ENCODE measurements at places on chromosomes 12 and 14.
A peak's percentile ranks its signal among the peaks of the same experiment; 100 is the strongest.

DNA sequence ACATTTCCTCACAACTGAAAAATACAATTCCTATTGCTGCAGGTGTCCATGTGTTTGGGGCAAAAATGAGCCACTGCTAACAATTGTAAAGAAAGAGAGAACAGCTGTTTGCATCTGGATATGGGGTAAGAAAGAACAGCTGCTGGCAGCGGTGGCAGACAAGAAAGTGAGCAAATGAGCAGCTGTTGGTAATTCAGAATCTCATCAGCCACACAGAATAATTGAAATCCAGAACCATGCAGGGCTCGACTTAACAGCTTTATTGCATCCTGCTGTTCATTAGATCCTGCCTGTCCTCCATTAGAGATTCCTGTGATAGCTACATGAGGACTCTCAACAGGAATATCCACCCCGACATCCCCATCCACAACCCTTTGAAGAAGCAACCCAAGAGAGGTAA is 62.5 kb upstream of the TSPAN8 start:
- no peak for DNase-seq

DNA sequence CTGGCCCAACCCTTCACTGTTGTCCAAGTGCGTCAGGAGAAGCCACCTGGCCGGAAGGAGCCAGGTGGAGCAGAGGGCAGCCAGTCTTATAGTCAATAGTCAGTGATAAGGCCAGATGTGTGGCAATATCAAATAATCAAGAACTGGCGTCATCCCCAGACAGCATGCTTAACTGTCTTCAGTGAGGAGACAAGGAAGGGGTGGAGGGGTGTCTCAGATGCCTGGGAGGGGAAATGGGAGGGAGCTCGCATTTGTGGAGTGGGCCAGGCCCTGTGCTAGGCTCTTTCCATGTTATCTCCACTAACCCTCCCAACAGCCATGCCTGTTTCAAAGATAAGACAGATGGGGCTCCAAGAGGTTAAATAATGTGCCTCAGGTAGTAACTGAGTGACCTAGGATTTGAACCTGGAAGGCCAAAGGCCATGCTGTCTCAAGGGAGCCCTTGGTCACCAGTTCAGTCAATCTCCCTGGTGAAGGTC is 48.9 kb upstream of the FOS start:
- DNase-seq = no peak

- no peak for DNase-seq
Observed at GRCh38 chr14:34685819-34686428, 28.5 kb downstream of the CFL2 start.

DNA sequence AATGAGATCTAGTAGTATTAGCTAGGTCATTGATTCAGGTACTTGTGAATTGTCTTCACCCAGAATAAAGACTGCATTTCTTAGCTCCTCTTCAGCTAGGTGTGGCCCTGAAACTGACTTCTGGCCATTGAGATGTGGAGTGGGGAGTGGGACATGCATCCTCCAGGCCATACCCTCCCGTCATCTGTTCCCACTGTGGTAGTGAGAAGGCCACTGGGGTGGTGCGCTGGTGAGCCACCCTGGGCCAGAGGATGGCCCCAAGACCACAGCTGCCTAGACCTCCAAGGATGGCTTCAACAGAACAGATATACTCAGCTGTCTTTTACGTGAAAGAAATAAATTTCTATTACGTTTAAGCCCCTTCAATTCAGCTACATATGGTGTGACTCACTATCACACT is 36.5 kb downstream of the TRIM9 start:
- no peak for DNase-seq

GRCh38 chr14:50082784-50083466 is 33.4 kb downstream of the VCPKMT start:
- DNase-seq = peak; percentile 87

DNA sequence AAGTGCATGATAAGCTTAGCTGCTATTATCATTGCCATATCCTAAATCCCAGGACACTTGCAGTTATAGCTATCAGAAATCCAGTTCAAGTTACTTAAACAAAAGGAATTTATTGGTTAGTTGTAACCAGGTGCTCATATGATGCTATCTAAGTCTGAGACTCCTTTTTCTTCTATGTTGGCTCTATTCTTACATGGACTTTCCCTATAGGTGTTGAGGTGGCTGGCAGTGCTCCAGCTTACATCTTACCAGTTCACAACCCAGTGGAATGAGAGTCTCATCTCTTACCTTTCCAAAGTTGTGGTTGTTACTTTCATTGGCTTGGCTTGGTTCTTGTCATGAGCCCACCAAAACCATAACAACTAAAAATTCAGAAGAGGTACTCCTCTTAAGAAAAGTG is 94.6 kb downstream of the DACT1 start:
- DNase-seq = no peak

DNA sequence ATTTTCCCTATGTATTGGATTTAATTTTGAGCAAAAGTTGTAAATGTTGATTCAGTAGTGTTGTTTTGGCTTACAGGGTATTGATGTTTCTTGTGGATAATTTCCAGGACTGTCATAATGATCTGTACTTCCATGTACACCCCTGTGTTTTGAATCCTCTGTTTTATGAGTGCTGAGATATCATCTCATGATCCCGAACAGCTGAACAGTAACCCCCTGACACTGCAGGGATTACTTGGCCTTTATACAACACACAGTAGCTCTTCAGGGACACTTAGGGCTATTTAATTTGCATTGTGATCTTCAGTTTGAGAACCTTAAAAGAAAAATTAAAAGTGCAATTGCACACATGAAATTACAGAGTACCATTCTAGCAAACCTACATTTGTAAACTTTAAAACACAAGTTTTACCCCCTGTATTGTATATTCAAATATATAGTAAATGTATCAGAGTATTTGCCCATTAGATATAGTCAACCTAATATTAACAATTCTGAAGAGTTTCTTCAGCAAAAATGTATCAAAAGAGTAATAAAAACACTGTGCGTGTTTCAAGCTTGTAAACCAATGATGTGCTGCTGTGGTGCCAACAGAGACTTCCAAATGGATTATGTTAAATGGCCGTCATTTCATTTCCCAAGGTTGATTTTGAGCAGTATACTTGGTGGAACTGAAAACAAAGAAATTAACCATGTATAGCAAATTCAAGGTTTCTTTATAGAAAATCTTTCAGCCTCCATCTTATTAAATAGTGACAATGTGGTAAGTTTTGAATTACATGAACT is 27.9 kb upstream of the MYF6 start:
- no peak for DNase-seq

DNA sequence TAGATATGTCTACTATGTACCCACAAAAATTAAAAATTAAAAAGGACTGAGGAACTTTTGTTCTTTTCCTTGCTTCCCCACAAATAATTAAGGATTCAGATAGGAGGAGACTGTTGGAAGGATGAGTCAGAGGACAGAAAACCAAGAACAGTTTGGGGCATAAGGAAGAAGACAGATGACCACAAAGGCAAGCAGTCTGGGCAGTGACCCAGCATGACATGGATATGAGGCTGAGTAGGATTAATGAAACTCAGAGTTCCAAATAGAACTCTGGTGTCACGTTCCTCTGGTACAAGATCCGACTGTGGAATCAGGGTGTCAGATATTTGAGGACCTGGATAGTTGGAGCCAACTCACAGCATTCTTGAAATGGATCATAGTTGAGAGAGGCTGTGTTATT is 89.3 kb upstream of the SLC38A4 start:
- no peak for DNase-seq

DNA sequence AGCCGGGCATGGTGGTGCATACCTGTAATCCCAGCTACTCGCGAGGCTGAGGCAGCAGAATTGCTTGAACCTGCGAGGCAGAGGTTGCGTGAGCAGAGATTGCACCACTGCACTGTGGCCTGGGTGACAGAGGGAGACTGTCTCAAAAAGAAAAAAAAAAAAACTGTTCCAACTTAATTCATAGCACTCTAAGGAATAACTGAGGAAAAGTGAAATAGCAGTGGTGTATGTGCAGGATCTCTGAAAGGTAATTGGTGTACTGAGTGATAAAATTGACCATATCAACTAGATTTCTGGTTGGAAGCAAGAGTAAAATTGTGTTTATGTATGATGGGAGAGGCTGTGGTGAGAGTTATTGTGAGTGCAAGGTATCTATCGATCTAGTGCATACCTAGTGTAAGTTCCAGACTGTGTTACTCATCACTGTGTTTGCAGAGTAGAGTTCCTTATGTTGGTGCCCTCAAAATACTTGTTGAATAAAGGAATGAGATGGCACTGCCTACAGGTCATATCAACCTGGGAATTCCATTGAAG is 6.3 kb downstream of the CAND1 start:
- no peak for DNase-seq

DNA sequence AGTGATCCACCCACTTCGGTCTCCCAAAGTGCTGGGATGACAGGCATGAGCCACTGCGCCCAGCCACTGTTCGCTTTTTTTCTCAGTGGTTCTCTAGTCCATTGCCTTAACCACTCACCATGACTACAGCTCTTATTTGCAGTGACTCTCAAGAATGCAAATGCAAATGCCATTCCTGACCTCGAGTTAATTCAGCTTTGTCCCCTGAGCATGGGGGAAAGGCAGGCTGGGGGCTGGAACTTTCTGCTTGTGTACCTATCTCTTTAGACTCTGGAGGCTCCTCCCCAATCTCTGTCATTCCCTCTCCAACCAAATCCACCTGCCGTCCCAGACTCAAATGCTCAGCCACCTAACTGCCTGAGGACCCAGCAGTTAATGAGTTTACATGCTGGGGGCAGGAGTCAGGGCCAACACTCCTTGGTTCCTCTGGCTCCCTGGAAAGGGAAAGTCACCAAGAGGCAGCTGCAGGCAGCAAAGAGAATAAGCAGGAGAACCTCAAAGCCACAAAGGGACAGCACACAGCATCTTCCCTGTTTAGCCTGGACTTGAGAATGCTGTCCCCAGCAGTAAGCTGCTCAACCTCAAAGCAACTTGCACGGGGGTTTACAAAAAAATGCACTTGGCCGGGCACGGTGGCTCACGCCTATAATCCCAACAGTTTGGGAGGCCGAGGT is 5.3 kb upstream of the HNF1A start:
- DNase-seq = no peak

DNA sequence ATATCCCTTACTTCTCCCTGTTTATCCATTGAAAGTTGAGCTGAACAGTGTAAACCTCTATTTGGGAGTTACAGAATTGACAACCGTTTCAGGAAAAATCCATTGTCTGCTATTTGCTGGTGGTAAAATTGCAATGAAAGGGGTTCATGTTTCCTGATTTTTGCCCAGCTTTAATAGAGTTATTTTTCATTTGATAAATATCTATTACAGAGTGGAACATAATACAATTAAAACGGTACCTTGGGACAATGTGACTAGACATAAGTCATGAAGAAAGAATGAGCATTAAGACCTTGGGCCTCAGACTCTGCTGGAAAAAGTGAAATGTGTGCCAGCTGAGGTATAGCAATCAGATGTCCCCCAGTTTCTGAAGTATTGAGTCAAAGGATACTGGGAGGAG is 13.1 kb downstream of the PTPRR start:
- no peak for DNase-seq

DNA sequence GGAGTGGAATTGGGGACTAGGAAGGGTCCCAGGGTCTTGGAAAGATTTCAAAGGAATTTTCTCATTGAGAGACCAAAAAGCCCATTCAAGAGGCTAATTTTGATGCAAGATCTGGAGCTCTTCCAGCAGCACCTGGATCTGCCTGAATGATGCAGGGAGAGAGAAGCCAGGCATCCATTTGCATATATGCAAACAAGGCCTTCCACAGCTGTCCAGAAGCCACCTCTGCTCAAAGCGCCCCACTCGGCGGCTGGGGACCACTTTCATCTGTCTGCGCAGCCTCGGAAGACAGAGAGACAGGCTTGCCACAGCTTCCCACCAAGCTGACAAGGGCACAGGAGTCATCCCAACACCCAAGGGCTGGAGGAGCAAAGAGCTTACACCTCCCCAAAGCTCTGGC is 295.6 kb downstream of the DPF3 start:
- no peak for DNase-seq

- peak; percentile 39 for DNase-seq
Observed at GRCh38 chr12:1811281-1811947, 9.0 kb upstream of the LRTM2 start.

DNA sequence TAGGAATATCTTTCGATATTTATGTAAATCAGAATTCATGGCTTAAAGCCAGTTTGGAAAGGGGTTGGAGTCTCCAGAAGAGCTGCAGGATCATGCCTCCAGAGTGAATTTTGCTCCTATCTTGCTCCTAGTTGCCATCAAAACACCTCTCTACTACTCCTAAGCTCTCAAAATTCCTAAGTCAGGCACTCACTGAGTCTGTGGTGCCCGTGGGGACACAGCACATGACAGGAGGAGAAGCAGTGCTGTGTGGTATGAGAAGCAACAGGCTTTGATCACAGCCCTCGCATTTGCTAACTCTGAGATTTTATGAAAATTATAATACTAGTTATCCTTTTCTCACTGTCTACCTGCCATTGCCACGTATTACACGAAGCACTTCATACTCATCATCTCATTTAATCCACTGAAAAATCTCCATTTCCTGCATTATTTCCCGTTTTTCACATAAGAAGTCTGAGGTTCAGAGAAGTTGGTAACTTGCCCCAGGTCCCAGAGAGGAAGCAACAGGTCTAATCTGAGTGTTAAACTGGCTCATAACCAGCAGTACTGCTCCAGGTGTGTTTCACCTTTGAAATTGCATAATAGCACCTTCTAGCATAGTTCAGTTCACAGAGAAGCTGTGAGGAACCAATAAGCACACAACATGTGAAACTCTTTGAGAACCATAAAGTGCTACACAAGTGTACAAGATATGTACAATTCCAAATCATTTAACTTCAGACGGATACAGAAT is 33.1 kb upstream of the SLC35F4 start:
- DNase-seq = no peak

DNA sequence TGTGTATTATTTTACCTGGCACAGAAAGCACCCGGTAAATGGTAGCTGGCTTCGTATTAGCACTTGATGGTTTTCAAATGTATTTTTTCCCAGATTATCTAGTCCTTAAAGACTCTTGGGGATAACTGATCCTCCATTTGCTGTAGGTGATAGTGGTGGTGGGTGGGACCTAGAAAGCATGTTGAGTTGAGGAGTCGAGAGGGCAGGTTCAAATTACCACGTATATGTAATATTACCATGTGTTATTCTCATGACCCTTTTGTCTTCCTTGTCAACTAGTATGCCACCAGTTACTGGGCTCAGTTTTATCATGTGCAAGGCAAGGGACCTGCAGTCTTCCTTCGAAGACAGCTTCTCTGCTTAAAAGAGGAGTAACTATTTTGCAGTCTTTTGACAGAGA is 1.8 kb downstream of the GLRX5 start:
- DNase-seq = no peak

DNA sequence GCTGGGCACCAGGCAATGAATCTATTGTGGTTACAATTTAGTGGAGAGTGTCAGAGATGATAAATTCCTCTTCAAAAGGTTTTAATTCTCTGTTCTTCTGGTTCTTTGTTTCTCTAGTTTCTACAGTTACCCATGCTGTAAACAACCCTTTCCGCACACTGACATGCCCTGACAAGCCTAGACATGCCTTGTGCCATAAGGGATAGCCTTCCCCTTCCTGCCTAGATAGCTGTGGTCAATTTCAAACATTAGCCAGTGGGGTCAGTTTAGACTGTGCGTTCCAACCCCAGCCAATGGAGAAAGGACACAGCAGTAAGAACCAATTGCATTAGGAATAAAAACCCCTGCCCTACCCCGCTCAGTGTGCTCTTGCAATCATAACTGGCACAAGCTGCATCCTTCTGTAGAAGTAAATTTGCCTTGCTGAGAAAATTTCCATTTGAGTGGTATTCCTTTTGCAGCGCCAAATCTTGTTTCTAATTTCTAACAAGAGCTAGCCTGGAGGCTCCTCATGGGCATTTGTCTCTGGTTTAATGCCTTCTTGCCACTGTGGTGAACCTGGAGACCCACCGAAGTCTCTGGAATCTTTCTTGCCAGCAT is 6.4 kb downstream of the EDDM3A start:
- DNase-seq = no peak

Data from activated naive CD4-positive, alpha-beta T cell treated with anti-CD3 and anti-CD28 coated beads, Interleukin-2, amount 50 U/mL, for 16 hours (primary cell).